ENCODE measurements at places on chromosomes 2 and 18.
A peak's percentile ranks its signal among the peaks of the same experiment; 100 is the strongest.

- DNase-seq, result no peak
Observed at GRCh38 chr18:44818668-44819403, 138.1 kb downstream of the SETBP1 start.

DNA sequence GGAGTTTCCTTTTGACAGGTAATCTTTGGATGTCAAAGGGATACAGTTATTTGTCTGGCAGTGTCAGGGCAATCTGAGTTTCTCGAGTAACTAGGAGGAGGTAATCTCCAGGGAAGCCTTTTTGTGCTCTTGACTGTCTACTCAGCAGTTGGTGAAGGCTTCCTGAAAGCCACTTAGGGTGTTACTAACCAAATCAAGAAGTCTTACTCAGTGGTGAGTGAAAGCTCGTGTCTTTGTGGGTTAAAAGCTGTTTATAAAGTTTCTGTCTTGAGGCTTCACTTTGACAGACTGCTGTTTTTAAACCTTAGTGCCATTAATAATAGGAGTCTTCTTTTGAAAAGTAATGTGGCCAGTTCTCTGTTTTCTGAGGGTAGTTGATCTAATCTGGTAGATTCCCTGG lies 1.7 kb downstream of the THSD7B start:
- no peak for DNase-seq

- no peak for DNase-seq
Observed at GRCh38 chr2:73979686-73980085, 5.0 kb upstream of the TET3 start.

DNA sequence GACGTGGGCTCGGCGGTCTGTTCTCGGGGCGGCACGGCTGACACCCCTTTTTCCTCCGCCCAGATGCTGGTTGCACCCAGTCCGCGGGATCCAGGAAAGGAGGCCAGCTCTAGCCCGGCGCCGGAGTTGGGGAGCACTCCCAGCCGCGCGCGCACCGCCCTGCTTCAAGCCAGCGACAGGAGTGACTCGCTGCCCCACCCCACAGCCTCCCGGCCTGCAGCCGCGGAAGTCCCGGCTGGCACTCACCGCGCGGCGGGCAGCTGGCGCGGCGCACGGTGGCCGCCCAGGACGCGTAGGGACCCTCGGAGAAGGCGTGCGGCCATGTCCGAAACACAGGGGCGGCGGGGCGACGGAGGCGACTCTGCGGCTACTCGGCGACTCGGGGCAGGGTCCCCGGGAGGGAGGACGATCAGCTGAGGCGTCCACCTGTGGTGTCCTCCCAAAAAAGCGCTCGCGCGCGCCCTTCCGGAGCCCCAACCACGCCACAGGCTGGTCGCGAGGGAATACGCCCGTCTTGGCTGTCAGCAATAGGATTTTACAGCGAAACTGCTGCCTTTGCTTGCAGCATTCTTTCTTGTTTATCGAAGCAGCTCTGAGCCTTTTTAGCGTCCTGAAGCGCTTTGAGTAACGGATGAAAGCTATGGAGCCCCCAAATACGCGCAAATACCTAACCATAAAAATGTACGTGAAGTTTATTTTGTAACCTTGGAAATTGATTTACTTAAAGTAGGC lies at the start of gene ACADL:
TSS of gene ACADL (minus strand) at position 507 of the 732 bp plus-strand sequence. CDS start at position 323, 184 bp downstream.
- peak; percentile 80 for DNase-seq

DNA sequence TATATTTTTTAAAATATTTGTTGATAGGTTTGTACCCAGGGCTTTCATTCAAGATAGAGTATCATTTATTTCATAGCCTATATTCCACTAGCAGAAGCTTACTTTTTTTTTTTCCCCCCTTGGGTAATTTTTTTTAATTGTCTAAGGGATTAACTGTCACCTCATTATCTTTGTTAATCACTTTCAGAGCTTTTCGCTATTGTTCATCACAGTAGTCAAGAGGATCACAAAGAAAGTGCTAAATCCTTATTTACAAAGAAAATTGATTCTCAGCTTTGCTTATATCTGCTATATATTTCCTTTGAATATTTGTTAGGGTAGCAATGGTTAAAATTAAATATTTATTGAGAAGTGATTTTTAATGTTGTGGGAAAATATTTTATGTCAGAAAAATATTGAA lies 59.0 kb downstream of the CAMKMT start:
- no peak for DNase-seq

- no peak for DNase-seq
Observed at GRCh38 chr18:42255908-42256765, 301.1 kb downstream of the PIK3C3 start.

DNA sequence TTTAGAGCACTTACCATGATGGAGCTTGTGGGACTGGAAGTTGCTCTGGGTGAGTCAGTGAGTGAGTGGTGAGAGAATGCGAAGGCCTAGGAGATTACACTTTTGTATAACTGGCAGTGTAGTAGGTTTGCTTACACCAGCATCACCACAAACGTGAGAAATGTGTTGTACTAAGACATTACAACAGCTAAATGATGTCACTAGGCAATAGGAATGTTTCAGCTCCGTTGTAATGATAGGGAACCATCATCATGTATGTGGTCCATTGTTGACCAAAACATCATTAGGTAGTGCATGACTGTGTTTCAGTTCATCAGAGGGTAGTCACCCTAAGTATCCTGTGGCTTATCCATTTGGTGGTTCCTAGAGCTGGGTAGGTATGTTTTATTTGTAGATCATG lies 11.9 kb downstream of the ZNF407 start:
- DNase-seq, result no peak

DNA sequence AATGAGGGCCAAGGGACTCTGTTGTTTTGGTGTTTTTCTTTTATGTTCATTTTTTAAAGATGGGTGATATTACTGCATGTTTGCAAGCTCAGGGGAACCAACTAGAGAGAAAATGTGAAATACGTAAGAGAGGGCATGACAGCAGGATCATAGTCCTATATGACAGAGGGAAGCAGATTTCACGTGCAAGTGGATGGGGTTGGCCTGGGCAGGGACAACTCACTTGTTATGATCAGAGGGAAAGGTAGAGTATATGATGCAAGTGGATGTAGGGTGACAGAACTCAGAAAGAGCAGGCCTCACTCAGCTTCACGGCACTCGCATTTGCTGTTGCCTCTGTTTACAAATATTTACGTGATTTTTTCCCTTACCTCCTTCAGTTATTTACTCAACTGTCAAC lies 67.0 kb downstream of the OLA1 start:
- DNase-seq, result no peak

DNA sequence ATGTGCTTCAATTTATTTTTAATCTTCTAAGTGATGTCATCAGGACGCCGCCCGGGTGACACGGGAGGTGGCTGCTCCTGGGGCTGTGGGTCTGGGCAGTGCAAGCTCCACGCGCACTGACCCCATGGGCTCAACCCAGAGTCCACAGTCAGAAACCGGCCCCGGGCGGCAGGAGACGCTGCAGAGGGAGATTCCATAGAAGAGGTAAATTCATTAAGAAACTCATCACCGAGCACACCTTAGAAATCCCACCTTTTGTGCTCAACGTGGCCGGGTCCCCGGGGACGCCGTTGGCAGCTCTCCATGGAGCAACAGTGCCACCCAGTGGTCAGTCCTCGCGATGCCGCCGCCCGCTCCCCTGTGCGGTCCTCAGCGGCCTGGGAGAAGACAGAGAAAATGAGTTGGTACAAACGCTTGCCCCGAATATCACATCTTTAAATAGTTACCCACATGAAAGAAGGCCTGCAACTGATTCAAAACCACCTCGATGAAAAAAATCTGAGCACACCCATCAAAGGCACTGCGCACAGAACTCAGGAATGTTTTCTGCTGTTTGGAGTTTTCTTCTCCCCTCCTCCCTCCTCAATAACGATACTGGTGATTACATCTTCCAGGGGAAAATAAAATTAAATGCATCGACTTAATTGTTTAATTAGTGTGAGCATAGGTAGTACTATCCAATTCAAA lies 92.6 kb downstream of the CMPK2 start:
- peak; percentile 68 for DNase-seq

GRCh38 chr2:38465789-38466127 lies 88.7 kb upstream of the ATL2 start:
- peak; percentile 49 for DNase-seq

DNA sequence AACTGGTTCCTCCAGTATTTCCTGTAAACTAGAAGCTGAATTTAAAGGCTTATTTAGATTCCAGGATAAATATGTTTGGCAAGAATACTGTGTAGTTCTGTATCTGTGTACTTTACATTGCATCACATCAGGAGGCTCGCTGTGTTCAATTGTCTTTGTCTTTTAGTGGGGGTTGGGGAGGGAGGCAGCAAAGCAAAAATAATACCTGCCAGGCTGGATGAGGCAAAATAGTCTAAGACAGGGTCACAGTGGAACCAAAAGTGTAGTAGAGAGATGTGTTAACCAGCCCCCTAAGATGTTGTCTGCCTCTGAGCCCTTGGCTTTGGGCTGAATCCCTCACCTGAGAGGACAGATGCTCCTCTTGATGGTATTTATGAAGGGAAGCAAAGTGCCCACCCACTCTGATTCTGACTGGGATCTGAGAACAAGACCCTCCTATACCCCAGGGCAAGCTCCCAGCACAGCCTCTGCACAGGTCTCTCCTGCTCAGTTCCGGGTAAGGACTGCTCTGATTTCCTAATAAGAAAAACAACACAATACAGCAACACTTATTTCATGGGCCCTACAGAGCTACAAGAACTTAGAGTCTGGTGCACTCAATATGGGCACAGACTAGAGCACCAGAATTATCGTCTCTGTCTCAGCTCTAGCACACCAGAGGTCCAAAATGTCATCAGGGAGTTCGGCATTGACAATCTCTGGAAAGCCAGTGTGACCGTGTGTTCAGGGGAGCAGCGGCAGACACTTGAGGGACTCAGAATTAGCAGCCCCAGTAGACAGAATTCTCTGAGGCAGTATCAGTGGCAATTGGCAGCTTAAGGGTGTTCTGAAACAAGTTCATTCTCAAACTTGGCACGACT lies 7.2 kb upstream of the AFTPH start:
- DNase-seq, result no peak

GRCh38 chr2:54042897-54043620 lies 72.3 kb upstream of the PSME4 start:
- no peak for DNase-seq

DNA sequence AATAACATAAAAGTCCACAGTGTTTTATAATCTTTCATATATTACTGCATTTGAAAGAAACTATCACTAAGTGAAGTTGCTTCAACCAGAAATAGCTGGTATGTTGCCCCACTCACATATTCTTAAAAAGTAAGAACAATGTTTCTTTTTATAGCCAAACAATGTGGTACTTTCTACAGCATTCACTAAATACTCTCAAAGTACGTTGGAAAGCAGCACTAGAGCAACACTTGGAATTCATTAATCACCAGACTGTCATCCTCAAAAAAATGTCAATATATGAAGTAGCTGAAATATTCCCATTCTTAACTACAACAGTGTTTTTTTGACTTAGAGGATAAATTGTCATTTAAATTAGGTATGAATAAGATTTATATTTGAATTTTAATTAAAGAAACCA lies 32.8 kb downstream of the COBLL1 start:
- DNase-seq, result no peak

DNA sequence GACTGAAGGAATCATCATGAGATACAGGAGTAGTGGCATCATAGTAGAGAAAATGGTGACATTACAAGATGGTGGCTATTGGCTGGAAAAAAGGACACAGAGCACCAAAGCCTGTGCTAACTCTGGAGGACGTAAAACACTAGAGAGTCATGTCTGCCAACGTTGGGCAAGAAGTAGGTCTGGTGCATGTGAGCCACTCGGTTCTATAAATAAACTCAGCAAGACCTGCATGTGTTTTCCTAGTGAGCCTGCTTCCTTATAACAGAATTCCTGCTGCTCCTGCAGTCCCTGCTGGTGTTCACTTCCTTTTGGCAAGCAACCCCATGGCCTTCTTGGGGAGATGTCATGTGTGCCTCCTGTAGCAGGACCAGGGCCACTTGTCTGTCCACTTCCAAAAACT lies 325.2 kb downstream of the OSR1 start:
- no peak for DNase-seq

GRCh38 chr2:42886921-42887320 lies 94.5 kb upstream of the HAAO start:
- no peak for DNase-seq

DNA sequence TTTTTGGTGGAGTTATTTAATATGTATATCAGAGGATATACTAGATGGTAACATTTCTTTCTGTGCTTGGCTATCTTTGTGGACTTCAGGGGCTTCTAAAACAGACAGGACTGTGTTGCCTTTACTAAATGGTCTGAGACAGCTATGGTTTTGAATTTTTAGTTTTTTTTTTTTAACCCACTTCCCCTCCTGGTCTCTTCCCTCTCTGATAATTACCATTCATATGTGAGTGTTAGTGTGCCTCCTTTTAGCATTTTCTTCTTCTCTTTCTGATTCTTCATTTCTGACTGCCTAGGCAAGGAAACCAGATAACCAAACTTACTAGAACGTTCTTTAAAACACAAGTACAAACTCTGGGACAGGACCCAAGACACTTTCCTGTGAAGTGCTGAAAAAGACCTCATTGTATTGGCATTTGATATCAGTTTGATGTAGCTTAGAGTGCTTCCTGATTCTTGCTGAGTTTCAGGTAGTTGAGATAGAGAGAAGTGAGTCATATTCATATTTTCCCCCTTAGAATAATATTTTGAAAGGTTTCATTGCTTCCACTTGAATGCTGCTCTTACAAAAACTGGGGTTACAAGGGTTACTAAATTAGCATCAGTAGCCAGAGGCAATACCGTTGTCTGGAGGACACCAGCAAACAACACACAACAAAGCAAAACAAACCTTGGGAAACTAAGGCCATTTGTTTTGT lies 52.7 kb downstream of the SMAD4 start:
- DNase-seq, result no peak

- no peak for DNase-seq
Observed at GRCh38 chr2:205714789-205715720, 32.8 kb downstream of the NRP2 start.

- no peak for DNase-seq
Observed at GRCh38 chr2:220458051-220458450, 830.6 kb downstream of the SLC4A3 start.

DNA sequence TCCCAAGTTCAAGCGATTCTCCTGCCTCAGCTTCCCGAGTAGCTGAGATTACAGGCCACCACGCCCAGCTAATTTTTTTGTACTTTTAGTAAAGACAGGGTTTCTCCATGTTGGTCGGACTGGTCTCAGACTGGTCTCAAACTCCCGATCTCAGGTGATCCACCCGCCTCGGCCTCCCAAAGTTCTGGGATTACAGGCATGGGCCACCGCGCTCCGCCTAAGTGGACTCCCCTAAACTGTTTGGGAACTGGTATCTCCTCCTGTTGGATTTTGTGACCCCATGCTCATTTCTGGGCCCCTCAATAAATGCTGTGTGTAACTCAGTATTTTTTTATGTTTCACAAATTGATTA lies 5.2 kb downstream of the SCTR start:
- no peak for DNase-seq

DNA sequence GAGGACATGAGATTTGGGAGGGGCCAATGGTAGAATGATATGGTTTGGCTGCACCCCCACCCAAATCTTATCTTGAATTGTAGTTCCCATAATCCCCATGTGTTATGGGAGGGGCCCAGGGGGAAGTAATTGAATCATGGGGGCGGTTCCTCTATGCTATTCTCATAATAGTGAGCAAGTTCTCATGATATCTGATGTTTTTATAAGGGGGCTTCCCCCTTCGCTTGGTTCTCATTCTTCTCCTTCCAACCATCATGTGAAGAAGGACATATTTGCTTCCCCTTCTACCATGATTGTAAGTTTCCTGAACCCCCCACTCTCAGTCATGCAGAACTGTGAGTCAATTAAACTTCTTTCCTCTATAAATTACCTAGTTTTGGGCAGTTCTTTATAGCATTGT lies 37.0 kb upstream of the ERMN start:
- DNase-seq, result no peak

GRCh38 chr2:142862847-142863246 lies 14.6 kb upstream of the KYNU start:
- no peak for DNase-seq

Data from left lobe of liver (tissue), 2 donors.